Activated T-cell treated with anti-CD3 and anti-CD28 coated beads, Interleukin-2, amount 50 U/mL, for 72 hours (primary cell): ENCODE measurements at places on chromosomes 2 and 18. TPM values are rescaled to one million over a fixed set of nuclear protein-coding genes. Genes with fewer than 3 reads are reported as not detected.
A peak's percentile ranks its signal among the peaks of the same experiment; 100 is the strongest.

SIX3 gene
- not detected for total RNA-seq

UGT1A4 gene
- not detected for total RNA-seq

DNA sequence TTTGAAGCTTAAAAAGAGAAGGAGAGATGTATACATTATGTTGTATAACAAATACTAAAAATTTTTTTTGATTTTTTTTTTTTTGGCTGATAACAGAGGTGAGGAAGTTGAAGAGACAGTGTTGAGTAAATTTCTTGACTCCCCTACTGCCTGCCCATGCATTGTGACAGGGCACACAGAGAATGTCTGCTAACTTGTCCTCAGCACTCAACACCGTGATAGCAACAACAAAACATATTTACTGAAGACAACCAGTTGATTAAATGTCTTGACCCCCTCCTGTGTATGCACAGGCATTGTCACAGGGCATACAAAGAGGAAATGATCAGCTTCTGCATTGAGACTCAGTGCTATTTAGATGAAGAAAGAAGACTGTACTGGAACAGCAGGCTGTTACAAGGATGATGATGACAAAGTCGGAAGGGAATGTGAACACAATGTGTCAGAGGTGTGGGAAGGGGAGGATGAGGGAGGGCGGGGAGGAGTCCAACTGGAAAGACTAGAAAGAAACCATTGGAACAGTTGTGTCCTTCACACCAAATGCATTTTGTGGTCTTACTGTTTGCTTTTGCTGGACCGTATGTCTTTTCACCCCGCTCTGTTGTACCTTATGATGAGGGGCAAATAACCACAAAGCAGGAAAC lies 89.5 kb downstream of the CERS6 start:
- peaks cover 12% of the 10 kb centered on the region for H3K4me1 ChIP-seq
- H3K27me3 ChIP-seq, result no peaks in the 10 kb centered on the region
- no peak overlapping the region for H3K4me3 ChIP-seq
- H3K27ac ChIP-seq, result no peak overlapping the region
- DNase-seq, result no peak
- peaks cover 14% of the 10 kb centered on the region for H3K36me3 ChIP-seq

DNA sequence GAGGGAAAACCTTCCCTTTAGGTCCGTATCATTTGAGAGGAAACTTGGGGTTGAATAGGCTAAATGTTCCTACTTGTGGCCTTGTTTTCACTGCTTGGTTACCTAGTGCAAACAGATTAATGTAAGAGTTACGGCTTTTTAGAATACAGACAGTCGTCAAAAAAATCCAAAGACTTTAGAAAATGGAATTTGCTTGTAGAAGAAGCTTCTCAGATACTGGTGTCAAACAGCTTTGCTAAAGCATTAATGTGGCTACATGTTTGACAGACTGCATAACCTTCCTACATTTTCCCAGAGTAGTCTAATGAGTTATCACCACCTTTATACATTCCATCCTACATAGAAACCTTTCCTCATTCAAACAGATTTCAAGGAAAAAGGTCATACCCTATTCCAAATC lies 114.6 kb downstream of the FMNL2 start:
- DNase-seq, result no peak
- H3K27me3 ChIP-seq, result peaks cover 14% of the 10 kb centered on the region
- H3K36me3 ChIP-seq, result no peaks in the 10 kb centered on the region
- no peak overlapping the region for H3K4me3 ChIP-seq
- H3K4me1 ChIP-seq, result peaks cover 13% of the 10 kb centered on the region

GRCh38 chr2:240153418-240153817 lies 13.0 kb upstream of the OTOS start:
- no peak overlapping the region for H3K27ac ChIP-seq
- H3K4me1 ChIP-seq, result no peaks in the 10 kb centered on the region
- peaks cover 14% of the 10 kb centered on the region for H3K27me3 ChIP-seq

- peak overlapping the region; percentile 75 for H3K27ac ChIP-seq
- H3K4me3 ChIP-seq, result peak overlapping the region; percentile 12
- no peak for DNase-seq
- H3K4me1 ChIP-seq, result peaks cover 15% of the 10 kb centered on the region
Measured at GRCh38 chr2:227818675-227819397, 5.2 kb downstream of the CCL20 start.

GRCh38 chr2:145715601-145716000 lies 1195.7 kb upstream of the ZEB2 start:
- no peaks in the 10 kb centered on the region for H3K36me3 ChIP-seq
- no peak overlapping the region for H3K27ac ChIP-seq
- H3K27me3 ChIP-seq, result no peaks in the 10 kb centered on the region
- no peak for DNase-seq
- no peak overlapping the region for H3K4me3 ChIP-seq
- no peaks in the 10 kb centered on the region for H3K4me1 ChIP-seq

GRCh38 chr2:155456222-155456621 lies 757.7 kb downstream of the KCNJ3 start:
- no peaks in the 10 kb centered on the region for H3K36me3 ChIP-seq
- no peak overlapping the region for H3K4me3 ChIP-seq
- no peaks in the 10 kb centered on the region for H3K27me3 ChIP-seq
- no peak for DNase-seq
- H3K27ac ChIP-seq, result no peak overlapping the region

DNA sequence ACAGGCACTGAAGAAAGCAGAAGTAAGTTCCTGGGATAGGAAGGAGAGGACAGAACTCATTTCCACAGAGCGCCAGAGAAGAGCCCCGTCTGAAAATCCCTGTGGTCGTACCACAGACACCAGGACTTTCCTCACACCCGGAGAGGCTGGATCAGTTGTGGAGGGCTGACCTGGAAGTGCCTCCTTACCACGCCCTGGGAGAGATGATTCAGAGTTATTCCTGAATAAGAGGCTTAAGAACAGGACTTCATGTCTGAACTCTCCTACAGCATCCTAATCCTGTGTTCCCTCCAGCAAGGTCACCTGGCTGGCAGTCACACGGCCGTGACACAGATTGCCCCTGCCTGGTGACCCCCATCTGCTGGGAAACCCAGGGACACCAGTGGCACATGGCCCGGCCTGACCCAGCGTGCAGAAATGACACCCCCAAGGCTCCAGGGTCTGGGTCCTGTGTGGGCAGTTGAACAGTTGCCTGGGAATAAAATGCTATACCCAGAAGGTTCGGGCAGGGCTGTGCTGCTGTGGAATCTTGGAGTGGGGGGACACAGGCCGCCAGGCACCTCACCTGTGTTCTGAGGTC lies 105.9 kb downstream of the PXDN start:
- H3K36me3 ChIP-seq, result no peaks in the 10 kb centered on the region
- H3K4me1 ChIP-seq, result no peaks in the 10 kb centered on the region
- H3K27ac ChIP-seq, result no peak overlapping the region
- no peak overlapping the region for H3K4me3 ChIP-seq

DNA sequence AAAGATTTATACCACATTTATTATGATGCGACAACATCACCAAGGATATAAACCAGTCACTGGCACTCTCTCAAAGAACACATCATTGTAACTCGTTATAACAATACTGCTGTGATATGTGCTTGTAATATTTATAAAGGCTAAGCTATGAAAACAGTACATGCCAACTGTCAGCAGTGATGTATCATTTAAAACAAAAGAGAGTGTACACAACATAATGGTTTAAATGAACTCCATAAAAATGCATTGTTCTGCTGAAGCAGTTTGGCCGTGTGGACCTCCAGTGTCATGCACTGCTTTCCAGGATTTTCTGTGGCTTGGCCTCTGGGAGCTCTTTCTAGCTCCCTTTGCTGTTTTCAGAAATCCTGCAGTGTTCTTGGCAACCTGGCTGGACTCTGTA lies 215.6 kb downstream of the MTX2 start:
- H3K4me3 ChIP-seq, result no peak overlapping the region
- peaks cover 61% of the 10 kb centered on the region for H3K27me3 ChIP-seq
- no peaks in the 10 kb centered on the region for H3K4me1 ChIP-seq
- no peak for DNase-seq
- H3K27ac ChIP-seq, result no peak overlapping the region

GRCh38 chr2:157849591-157849990 lies 26.5 kb downstream of the ACVR1 start:
- no peak overlapping the region for H3K27ac ChIP-seq
- peaks cover 13% of the 10 kb centered on the region for H3K36me3 ChIP-seq
- no peaks in the 10 kb centered on the region for H3K27me3 ChIP-seq
- no peak for DNase-seq
- H3K4me3 ChIP-seq, result no peak overlapping the region

- H3K4me1 ChIP-seq, result peaks cover 22% of the 10 kb centered on the region
- no peak overlapping the region for H3K27ac ChIP-seq
- H3K4me3 ChIP-seq, result no peak overlapping the region
Measured at GRCh38 chr2:195686564-195686963, 29.5 kb downstream of the SLC39A10 start.

- H3K4me3 ChIP-seq, result no peak overlapping the region
- no peak overlapping the region for H3K27ac ChIP-seq
- DNase-seq, result no peak
- H3K36me3 ChIP-seq, result no peaks in the 10 kb centered on the region
- H3K27me3 ChIP-seq, result peaks cover 6% of the 10 kb centered on the region
- peaks cover 11% of the 10 kb centered on the region for H3K4me1 ChIP-seq
Measured at GRCh38 chr18:24181806-24182205, 42.9 kb downstream of the CABYR start.

DNA sequence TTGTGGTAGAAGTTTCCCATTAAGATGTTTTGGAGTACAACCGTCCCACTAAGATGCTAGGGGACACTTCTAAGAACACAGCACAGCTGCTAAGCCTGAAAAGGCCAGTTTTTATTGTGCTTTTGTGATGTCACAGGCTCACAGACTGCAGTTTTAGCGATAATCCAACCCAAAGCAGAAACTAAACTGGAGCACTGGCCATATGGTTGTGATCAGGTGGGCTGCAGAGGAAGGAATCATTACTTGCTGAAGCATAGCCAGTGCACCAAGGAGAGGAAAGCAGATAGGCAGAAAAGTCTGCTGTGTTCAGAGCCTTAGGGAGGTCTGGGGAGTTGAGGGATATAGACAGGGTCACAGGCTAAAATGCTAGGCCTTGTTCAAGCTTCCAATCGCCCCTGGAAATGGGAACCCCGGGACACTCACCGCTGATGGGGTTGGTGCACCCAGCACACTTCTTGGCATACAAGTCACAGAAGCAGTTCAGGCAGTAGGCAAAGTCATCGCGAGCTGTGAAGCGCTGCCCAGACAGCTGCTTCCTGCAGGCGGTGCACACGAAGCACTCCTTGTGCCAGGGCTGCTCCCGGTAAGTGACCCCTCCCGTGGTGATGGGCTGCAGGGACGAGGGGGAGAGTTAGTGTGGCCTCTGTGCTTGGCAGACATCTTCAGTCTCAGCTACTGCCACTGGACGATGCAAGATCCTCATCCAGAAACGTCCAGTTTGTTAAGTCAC lies 25.7 kb downstream of the C2orf49 start:
- no peak overlapping the region for H3K4me3 ChIP-seq
- peaks cover 14% of the 10 kb centered on the region for H3K4me1 ChIP-seq
- no peak for DNase-seq
- H3K27me3 ChIP-seq, result no peaks in the 10 kb centered on the region
- no peaks in the 10 kb centered on the region for H3K36me3 ChIP-seq
- no peak overlapping the region for H3K27ac ChIP-seq

GRCh38 chr2:464562-465309 lies 176.8 kb upstream of the ALKAL2 start:
- H3K27me3 ChIP-seq, result peaks cover 55% of the 10 kb centered on the region
- no peaks in the 10 kb centered on the region for H3K36me3 ChIP-seq
- no peak for DNase-seq
- no peak overlapping the region for H3K27ac ChIP-seq

DNA sequence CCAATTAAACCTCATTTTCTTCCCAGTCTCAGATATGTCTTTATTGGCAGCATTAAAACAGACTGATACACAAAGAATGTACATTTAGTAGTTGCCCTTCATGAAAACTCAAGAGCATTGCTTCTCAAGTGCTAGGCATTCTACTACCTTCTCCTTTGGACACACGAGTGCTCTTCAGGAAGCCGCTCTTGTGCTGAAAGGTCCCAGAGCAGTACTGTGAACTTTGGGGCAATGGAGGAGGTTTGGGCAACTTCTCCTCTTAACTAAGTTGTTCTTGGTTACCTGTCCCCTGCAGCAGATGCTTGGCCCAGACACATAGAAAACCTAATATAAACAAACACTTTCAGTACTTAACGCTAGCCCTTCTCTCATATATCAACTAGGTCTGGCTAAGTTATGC lies 362.8 kb downstream of the DPP10 start:
- no peak overlapping the region for H3K27ac ChIP-seq
- H3K4me3 ChIP-seq, result no peak overlapping the region
- no peaks in the 10 kb centered on the region for H3K4me1 ChIP-seq
- no peaks in the 10 kb centered on the region for H3K27me3 ChIP-seq
- H3K36me3 ChIP-seq, result no peaks in the 10 kb centered on the region
